NCI-H187 treated with DMSO at 0.1 percent for 48 hours (cell line): ENCODE measurements at places on chromosomes 11 and 22.

DNA sequence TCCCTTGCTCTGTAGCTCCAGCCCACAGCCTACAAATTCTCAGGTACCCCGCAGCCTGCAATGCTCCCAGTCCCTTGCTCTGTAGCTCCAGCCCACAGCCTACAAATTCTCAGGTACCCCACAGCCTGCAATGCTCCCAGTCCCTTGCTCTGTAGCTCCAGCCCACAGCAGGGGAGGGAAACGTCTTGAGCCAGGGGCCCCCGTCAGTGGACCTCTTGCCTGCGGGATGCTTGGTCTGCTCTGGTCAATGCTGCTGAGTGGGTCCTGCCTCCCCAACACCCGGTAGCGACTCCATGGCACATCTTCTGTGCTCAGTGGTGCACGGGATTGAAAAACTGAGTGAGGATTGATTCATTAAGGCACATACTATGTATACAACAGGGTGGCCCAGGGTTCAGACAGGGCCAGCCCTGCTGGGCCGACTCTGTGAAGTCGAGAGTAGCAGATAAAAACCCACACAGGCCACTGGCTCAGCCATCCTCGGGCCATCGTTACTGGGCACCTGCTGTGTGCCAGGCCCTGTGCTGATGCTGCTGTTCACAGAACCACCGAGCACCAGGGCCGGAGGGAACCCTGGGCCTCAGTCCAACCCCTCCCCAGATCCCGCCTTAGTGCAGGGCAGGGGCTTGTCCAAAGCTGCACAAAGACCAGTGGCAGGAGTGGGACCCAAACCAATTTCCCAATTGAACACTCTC lies 69.7 kb downstream of the MYO7A start:
- DNase-seq: no peak

GRCh38 chr22:32735526-32735925 lies 66.0 kb upstream of the TIMP3 start:
- no peak for DNase-seq

DNA sequence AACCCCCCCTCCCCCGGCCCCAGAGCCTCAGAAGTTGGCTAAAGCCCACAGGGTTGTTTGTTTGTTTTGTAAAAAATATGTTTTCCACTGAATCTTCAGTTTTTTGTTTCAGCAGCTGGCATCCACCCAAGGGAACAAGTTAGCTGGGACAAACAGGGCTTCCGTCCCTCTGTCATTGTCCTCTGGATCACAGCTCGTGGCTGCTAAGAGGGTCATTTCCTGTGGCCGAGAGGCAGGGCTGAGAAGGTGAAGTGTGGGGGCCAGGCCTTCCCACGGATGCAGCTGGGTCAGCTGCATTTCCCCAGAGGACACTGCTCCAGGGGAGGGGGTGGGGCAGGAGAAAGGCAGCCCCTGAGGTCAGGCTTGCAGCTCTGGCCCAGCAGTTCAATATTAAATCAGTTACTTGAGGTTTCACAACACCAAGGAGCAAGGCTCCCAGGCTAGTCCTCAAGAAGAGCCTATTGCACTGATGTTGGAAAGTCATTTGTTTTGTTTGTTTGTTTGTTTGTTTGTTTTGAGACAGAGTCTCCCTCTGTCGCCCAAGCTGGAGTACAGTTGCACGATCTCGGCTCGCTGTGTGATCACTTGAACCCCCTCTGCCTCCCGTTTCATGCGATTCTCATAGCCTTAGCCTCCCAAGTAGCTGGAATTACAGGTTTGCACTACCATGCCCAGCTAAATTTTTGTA lies 34.4 kb upstream of the SMTN start:
- no peak for DNase-seq

DNA sequence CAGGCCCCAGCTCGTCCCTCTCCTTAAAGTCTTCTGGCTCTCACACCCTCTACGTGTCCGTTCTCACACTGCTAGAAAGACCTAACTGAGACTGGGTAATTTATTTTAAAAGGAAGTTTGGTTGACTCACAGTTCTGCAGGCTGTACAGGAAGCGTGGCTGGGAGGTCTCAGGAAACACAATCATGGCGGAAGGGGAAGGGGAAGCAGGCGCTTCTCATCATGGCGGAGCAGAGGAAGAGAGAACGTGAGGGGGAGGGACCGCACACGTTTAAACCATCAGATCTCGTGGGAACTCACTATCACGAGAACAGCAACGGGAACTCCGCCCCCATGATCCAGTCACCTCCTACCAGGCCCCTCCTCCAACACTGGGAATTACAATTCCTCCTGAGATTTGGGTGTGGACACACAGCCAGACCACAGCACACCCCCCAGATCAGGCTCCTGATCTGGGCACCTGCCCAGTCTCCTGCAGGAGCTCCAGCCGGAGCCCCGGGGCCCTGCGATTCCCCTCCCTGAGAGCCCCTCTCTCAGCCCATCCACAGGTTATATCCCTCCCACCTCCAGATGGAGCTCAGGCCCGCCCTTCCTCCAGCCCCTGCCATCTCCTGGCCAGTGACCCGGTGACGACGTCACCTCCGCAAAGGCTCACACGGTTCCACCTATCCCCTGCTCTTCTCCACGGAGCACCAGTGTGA lies 170.2 kb downstream of the BRD1 start:
- no peak for DNase-seq

- no peak for DNase-seq
These were observed 303.6 kb downstream of the SBF2 start for GRCh38 chr11:9990221-9990973.

GRCh38 chr11:11045156-11045930 lies 187.5 kb upstream of the ZBED5 start:
- no peak for DNase-seq

- DNase-seq: no peak
These were observed 16.9 kb upstream of the SIK2 start for GRCh38 chr11:111585371-111585770.

GRCh38 chr11:21545699-21546098 lies 647.2 kb upstream of the ANO5 start:
- no peak for DNase-seq

DNA sequence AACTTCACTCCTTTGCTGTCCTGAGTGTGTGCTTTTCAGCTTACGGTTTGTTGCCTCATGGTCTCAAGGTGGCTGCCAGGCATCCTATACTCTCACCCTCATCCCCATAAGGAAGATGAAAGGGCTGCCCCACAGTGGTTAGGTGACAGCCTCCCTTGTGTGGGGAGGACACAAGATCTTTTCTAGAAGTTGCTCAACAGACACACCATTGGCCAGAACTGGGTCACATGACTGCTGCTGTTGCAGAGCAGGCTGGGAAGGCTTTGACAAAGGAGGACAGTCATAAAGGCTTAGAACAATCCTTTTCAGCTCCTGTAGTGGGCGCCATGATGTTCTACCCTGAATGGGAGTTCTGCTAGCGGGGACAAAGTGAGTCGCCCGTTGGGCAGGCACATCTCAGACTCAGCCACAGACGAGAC lies 69.7 kb upstream of the RASD2 start:
- DNase-seq: no peak

DNA sequence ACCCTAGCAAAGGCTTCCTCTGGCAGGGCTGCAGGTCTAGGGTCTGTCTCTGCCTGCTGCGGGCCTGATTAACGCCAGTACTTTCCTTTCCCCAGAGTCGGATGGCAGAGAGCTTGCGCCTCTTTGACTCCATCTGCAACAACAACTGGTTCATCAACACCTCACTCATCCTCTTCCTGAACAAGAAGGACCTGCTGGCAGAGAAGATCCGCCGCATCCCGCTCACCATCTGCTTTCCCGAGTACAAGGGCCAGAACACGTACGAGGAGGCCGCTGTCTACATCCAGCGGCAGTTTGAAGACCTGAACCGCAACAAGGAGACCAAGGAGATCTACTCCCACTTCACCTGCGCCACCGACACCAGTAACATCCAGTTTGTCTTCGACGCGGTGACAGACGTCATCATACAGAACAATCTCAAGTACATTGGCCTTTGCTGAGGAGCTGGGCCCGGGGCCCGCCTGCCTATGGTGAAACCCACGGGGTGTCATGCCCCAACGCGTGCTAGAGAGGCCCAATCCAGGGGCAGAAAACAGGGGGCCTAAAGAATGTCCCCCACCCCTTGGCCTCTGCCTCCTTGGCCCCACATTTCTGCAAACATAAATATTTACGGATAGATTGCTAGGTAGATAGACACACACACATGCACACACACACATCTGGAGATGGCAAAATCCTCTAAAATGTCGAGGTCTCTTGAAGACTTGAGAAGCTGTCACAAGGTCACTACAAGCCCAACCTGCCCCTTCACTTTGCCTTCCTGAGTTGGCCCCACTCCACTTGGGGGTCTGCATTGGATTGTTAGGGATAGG lies 18.6 kb downstream of the RSPH14 start:
- DNase-seq: no peak

DNA sequence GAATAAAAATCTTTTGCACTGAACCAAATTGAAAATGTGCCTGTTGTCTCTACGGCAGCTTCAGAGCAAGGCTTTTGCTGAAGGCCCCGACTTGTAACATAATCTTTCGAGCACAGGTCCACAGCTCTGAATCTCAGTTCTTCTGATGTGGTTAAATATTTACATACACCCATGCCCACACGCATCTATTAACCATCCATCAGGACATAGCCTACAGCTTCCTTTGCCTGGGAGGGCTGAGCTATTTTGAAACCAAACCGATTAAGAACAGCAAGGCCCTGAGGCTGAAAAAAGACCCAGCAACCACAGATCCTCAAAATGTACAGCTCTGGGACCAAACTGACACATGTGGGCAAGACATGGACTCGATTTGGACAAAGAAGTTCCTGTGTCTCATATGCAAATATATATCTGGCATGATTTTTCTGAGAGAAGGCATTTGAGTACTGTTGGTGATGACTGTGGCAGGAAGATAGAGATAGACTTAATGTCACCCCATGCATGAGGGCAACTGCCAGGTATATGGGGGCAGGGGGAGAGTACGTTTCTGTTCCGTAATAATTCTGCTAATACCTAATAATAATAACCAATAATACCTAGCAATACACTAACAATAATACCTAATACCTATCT lies 322.7 kb upstream of the PLET1 start:
- DNase-seq: no peak

DNA sequence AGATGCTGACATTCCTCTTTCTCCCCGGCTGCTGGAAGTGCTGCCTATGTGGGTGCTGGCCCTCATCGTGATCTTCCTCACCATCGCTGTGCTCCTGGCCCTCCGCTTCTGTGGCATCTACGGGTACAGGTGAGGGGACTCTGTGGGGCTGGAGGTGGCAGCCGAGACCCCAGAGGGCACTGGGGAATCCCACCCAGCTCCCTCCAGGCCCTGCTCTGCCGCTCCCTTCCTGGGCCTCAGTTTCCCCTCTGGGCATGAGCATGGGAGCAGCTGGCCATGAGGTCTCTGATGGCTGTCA lies 21.8 kb downstream of the CSF2RB start:
- no peak for DNase-seq

DNA sequence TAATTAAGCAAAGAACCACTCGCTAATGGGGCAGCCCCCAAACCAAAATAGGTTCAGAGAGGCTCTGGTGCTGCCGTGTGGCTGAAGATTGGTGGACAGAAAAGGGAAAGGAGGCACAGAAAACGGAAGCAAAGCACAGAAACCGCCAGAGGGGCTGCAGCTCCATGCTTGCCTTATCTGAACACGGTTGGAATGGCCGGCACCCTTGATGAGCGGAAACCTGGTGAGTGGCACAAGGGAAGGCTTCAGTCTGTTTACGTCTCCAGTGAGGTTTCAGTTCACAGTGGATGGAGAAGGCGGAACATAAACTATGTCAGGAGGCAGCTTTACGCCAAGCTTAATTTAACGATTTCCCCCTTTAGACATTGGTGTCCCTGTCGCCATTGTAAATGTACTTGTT lies 5.2 kb upstream of the PRR33 start:
- no peak for DNase-seq

- DNase-seq: no peak
These were observed 67.0 kb downstream of the BCL2L13 start for GRCh38 chr22:17705546-17705945.

GRCh38 chr11:131109257-131109656 lies 193.0 kb upstream of the SNX19 start:
- no peak for DNase-seq

DNA sequence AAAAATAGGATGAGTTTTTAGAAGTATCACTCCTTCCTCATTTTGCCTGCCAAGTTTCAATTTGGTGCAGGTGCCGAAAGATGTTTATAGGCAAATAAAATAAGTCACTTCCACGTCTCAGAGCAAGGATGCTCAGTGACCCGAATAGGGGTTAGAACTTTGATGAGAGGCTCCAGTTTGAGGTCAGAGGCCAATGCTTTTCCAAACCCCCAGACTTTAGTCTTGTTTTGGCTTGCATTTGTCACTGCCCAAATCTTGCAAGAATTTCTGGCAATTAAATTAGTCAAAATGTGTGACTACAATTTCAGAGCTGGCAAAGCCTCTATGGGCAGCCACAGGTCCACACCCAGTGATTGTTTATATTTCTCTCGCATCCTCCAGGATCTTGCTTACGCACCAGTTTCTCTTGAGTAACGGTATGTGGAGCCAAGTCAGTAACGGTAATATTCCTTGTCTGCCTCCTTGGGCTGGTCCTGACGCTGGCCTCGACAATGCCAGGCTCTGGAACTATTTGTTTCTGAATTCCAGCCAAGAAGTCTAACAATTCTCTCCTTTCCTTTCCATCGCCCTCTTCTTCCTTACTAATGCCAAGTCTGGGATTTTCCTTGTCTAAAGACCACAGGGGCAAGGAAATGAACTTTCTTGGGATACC lies 9.9 kb upstream of the NUP160 start:
- no peak for DNase-seq
